Activated CD8-positive, alpha-beta memory T cell treated with anti-CD3 and anti-CD28 coated beads for 4 hours (primary cell): ENCODE measurements at places on chromosomes 2 and 18.

DNA sequence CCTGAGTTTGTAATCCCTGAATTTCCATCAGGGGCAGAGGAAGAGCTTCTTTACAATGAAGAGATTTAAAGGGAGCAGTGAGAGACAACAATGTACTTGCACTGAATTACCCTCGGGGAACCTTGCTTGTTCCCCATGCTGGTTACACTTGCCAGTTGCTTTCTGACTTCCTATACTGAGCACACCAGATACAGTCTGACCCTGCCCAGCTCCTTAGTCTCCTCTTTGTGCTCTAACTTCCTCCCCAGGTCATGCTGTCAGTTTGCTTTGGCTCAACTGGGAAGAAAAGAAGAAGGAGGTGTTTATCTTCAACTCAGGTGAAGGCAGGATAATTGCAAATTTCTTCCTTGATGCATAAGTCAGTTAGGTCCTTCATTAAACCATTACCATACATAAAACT is 658.4 kb downstream of the NYAP2 start:
- no peak for DNase-seq

- DNase-seq, result no peak
These were observed 319.4 kb downstream of the NRXN1 start for GRCh38 chr2:50712569-50712968.

DNA sequence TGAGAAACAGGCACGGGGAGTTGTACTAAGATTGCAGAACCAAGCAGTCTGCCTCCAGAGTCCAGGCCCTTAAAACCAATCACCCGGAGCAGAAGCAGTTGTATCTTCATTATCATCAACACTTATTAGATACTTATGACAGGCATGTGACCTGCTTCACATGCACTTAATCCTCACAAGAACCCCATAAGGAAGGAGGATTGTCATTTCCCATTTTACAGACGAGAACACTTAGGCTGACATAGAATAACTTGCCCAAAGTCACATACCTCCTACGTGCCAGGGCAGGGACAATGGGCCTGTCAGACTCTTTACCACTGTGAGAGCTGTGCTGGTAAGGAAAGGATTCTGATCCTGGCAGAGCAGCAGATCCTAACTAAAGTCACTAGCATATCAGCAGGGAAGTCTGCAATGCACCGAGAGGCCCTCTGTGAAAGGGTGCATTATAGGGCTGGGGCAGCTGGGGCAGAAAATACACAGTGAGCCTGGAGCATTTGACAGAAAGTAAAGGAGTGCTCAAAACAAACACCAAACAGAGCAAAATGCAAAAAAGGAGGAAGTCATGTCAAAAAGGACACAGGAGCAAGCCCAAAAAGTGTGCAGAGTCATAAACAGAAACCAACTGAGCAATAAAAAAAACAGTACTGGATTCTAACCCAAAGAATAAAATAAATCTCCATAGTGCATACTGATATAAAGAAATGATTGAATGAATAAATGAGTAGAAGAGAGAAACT is 55.9 kb upstream of the SP3 start:
- no peak for DNase-seq

DNA sequence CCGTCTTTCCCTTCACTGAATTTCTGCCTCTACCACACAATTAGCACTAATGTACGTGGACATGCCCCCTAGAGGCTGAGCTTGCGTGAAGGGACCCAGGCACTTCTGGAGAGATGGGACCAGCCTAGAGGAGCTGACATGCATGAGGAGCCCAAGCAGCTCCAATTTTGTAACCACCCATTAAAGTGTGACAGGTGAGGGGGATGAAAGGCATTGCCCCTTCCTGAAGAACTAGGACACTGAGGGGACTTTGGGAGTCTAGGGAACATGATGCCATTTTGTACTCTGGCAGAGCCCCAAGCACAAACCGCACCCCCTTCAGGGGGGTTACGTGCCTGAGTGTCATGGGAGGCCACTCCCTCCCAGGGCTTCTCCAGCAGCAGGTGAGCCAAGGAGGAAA is 63.6 kb downstream of the HNRNPLL start:
- no peak for DNase-seq

- DNase-seq, result no peak
These were observed 117.3 kb downstream of the MYCN start for GRCh38 chr2:16057661-16058060.

DNA sequence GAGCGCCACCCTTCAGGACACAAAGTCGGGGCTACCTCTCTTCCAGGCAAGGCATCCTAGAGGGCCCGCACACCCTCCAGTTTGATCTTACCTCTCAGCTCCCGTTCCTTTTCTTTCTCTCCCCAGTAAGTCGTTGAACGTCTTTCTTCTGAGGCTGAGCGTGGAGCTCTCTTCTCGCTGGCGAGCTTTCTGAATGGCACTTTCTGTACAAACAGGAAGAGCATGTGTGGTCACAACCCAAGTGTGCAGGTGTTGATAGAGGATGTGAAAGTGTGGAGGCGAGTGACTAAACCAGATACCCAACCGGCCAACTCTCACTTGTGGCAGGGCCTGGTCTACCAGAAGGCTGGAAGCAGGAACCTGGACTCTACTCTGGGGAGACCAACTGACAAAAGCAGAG is at the start of gene AFF3:
TSS of gene AFF3 (minus strand) at position 198 of the 400 bp plus-strand sequence. CDS start 38,136 bp downstream, outside the sequence.
- DNase-seq, result no peak

DNA sequence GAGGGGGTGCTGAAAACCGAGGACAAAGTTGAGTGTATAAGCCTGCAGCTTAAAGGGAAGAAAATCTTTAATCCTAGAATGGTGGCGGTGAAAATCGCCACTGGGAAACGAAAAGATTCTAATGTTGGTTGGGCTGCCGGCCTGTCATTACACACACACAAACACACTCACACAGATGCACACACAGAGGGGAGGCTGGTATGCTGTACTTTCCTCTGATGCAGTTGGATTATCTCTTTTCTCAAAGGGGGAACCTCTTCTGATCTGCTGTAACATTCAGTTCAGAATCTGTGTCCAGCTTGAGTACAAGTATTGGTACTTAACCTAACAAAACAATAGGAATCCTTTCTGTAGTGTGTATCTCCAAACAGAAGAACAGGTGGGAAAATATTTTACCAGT is 39.0 kb downstream of the ANXA4 start:
- DNase-seq, result no peak

GRCh38 chr2:236337465-236338325 is 73.5 kb upstream of the ASB18 start:
- no peak for DNase-seq

DNA sequence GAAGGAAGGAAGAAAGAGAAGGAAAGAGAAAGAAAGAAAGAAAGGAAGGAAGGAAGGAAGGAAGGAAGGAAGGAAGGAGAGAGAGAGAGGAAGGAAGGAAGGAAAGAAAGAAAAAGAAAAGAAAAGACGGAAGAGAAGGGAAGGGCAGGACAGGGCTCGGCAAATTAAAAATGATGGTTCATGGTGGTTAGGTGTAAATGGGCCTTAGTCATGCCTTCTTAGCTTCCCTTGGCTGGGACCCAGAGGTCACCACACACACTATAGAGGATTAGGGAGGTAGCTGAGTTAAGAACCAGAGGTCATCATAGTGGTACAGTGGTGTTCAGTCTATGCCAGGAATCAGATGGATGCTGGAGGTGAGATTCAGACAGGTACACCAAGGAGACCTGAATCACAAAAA is 9.3 kb upstream of the ATL2 start:
- DNase-seq, result no peak
